GM12864 (cell line): ENCODE measurements at places on chromosomes 3 and 15.
A peak's percentile ranks its signal among the peaks of the same experiment; 100 is the strongest.

DNA sequence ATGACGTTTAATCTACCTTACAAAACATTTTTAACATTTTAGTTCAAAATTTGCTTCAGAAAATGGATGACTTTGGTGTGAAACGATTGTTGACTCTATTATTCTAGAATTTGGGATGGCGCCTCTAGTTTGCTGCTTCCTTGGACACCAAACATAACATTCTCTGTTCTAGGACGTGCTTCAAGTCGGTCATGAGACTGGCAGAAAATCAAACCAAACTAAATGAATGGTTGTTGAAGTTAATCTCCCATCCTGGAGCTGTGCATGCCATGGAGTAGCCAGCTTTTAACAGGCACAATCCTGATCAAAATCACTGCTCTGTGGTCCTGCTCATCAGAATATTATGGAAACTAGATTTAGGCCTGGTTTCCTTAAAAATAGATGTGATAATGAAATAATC is 9.6 kb upstream of the LRRFIP2 start:
- DNase-seq, result no peak

DNA sequence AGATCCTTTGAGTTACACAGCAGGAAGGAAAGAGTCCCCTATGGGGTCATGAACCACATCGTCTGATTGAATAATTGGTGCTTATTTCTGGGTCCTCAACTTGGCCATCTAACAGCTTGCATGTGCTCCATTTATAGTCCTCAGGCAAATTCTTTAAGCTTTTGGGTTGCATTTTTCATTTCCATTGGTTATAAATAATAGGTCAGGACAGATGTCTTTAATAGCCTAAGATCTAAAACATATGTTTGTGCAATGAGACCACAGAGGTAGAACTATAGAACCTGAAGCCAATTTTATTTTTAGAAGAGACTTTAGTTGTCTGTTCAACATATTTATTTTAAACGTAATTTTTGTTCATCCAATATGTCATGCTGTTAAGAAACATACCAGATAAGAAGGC is 43.2 kb downstream of the CD200R1L start:
- no peak for DNase-seq

- DNase-seq, result peak; percentile 40
Observed at GRCh38 chr3:108477511-108478147, 32.8 kb downstream of the MYH15 start.

DNA sequence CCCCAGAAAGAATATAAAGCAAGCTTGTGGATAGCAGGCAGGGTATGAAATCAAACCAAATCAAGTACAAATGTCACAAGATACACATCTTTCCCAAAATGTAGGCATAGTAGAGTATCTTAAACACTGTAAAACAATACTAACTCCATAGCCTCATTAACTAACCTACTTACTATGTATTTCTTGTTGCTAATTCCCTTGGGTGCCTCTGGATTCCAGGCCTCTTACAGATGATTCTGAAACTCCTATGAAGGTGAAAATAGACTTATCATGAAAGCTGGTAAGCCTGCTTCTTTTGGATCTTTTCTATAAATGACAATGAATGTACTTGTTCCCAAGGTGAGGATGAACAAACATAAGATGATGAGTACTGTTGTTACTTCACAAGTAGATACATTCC is 93.8 kb downstream of the FRMD5 start:
- no peak for DNase-seq

GRCh38 chr3:152197451-152197850 is 71.3 kb upstream of the MBNL1 start:
- no peak for DNase-seq

- no peak for DNase-seq
Observed at GRCh38 chr3:59545374-59545773, 495.5 kb upstream of the CFAP20DC start.

GRCh38 chr3:132753946-132754345 is 31.7 kb upstream of the NPHP3 start:
- DNase-seq, result no peak

- DNase-seq, result no peak
Observed at GRCh38 chr3:76552653-76553052, 487.2 kb upstream of the ROBO2 start.

DNA sequence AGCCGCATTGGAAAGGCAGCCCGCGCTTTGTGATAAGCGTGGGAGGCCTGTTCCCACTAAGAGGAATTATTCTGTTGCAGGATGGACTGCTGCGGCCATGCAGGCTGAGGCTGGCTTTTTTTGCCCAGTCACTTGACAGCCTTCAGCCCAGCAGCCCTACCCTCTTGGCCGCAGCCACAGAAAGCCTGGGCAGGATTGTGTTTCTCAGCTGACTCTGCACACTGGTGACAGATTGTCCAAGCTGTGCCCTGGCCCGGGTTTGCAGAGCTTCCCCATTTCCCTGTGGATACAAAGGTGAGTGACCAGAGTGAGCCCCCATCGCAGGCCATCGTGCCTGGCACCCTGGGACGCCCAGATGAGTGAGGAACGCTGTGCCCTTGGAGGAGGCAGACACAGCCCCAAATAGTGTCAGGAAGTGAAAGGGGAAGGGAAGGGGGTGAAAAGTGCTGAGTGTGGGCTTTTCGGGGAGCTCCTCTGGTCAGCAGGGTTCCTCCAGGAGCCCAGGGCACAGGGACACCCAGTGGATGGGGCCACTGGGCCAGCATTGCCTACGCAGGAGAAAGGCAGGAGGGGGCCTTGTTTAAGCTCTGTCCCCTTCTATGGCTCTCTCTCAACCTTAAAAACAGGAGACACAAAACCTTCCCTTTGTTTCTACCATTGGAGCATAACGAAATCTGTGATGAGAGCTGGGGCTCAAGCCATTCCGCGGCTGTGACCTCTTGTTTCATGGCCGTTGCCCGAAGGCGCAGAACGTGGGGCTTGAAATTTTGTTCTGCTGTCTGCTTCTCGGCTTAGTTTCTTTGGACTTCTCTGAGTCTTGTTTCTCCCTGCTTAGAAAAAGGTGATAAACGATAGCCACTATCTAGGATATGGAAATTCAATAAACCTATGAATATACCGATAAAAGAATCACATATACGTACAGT is 91.5 kb upstream of the MEF2A start:
- no peak for DNase-seq

DNA sequence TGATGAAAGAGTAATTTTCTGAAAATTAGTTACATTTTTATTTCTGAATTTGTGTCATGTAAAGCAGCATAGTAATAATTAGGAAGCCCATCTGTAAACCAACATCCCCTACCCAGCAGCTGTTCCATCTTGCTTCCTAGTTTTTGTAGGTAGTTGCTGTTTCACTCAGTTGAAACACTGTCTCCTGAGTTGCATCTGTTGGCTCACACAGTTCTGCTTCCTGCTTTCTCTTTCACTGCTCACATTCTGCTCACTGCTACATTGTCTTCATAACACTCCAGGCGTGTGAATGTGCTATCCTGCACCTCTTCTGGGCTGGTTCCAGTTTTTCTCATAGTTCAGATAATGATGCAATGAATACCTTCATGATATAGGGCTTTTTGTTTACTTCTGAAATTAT is 123.4 kb downstream of the EPHB1 start:
- peak; percentile 56 for DNase-seq

DNA sequence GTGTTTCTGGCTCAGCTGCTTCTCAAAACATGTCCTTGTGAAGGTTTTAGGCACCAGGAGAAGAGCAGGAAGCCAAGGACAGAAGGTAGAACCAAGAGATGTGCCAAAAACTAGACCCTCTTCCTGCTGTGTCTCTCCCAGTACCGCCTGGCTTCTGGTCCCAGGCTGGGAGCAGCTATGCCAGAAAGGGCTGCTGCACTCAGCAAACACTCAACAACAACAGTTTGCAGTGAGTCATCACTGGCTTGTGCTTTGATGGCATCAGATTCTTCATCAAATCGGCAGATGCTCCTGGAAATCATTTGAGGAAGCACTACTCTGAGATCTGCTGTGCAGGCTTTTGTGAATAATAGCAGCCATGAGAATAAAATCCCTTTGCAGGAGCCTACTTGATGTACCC is 63.2 kb downstream of the DGKG start:
- no peak for DNase-seq

DNA sequence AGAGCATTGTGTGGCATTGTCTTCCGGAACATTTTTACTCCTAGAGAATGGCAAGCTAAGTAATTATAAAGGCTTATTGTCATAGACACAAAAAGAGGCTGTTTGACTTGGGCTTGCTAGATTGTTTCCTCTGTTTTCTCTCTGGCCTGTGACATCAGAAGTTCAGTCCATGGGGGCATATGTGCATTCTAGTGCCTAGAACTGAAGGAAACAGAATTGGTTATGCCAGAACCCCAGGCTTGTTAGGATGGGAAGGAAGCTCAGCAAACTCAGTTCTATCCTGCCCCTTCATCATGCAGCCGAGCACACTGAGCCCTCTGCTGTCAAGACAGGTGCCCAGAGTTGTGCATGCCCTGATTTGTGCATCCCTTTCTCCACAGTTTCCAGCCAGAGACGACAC is 131.3 kb downstream of the PDE8A start:
- no peak for DNase-seq

DNA sequence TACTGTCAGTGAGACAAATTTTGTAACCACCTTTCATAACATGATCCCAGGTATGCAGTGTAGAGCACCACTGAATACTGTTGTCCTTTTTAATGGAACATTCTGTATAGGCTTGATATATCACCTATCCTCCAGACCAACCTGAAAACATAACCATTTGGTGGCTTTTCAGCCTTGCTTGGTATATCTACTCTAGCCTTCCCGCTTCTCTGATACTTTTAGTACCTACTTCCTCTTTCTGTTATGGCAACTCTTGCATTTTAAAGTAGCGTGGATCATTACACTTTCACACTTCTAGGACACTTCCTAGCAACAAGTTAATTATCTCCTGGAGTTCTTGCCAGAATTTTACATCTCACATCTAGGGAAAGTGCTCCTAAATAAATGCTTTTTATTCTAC is 226.6 kb upstream of the ROBO1 start:
- DNase-seq, result no peak

DNA sequence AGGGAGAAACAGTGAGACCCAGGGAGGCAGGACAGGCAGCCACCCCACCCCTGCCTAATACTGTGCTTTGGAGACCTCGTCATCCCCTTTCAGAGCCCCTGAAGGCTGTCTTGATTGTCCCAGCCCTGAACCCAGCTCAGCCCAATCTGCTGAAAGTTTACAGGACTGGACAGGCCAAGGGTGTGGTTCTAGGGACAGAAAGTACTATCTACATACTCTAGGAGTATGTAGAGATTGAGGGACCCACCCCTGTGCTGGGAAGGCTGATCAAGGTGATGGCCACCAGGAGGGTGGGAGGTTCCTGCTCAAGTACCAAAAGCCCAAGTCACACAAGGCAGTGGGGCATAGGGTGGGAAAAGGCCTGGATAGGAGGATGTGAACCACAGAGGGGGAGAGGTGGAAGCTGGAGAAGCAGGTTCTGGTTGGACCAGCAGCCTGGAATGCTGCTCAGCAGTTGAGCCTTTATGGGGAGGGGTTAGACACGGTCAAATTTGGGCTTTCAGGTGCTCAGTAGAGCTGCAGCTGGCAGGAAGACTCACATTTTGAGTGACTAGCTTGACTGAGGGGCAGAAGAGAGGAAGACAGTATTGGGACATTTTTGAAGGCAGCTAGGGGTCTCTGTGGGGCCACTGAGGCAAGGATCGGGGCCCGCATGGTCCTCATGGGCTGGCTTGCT is 6.7 kb downstream of the NBEAL2 start:
- no peak for DNase-seq

- no peak for DNase-seq
Observed at GRCh38 chr15:36334059-36334458, 245.4 kb upstream of the CDIN1 start.

DNA sequence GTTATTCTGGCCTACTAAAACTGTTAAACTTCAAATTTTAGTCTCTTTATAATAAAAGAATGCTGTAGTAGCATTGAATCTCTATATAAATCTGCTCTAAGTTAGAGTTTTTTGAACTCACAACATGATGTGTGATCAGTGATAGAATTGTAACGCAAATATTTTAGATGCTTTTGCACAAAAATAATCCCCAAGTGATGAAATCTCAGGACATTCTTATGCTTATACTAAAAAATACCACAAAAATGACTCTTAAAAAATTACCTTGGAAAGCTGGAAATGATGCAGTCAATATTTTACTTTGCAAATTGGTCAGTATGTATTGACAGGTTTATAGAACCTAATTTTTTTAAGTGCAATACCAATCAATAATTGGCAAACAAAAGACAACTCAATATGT is 375.3 kb downstream of the TBC1D5 start:
- DNase-seq, result no peak

DNA sequence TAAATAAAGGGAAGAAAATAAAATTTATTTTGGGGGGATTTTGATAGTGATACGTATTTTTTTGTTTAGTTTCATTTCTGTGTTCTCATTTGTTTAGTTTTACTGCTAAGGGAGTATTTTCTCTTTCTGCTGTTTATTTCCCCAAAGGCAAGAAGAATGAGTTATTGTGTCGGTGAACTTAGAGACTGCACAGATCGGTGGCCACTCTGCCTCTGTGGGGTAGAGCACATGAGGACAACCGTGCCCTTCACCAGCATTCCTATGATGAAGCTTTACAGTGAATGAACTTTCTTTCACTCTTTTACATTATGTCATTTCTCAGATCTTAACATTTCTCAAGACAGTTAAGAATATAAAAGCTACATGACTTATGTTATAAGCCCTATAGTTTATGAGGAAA is 214.4 kb downstream of the OCA2 start:
- DNase-seq, result no peak

GRCh38 chr3:22373182-22373581 is 622.2 kb upstream of the ZNF385D start:
- DNase-seq, result no peak

DNA sequence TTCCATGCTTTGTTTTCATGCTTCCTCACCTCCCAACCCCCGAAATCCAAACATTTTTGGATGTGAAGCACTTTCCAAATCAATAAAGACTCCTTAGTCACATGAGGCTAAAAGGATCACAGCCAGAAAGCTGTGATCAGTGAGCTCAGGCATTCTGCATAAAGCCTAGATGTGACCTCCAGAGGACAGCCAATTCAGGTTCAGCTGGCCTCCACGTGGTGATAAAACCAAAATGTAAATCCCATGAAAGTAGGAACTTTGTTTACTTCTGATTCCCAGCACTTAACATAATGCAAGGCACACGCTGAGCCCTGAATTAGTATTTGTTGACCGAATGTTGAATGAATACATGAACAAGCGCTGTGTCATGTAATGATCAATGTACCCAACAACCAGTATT is 249.5 kb upstream of the EOMES start:
- no peak for DNase-seq

- no peak for DNase-seq
Observed at GRCh38 chr3:120039642-120040610, 54.3 kb downstream of the GSK3B start.

- no peak for DNase-seq
Observed at GRCh38 chr15:22262613-22263020, 182.3 kb downstream of the OR4M2 start.

DNA sequence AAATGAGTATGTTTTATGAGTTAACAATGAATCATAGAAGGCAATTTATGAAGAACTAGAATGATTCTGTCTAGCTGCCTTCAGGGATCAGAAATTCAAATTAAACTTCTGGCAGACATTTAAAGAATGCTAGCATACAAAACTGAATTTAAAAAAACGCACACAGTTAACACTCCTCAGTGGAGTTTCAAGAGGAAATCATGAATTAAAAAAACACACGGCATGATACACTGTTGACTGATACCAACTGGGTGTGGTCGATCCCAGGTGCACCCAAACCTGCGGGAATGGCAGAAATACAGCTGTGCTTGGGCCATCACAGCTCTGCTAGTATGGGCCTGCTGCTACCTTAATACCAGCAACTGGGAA is 526.0 kb downstream of the FOXP1 start:
- DNase-seq, result no peak

- DNase-seq, result no peak
Observed at GRCh38 chr3:136067211-136067610, 101.7 kb downstream of the PPP2R3A start.
